Activated naive CD4-positive, alpha-beta T cell treated with Interleukin-2 at 50 U/mL for 16 hours (primary cell): ENCODE measurements at places on chromosomes 13 and 19.

- DNase-seq, result no peak
These were observed 211.9 kb downstream of the TDRD3 start for GRCh38 chr13:60608954-60609353.

DNA sequence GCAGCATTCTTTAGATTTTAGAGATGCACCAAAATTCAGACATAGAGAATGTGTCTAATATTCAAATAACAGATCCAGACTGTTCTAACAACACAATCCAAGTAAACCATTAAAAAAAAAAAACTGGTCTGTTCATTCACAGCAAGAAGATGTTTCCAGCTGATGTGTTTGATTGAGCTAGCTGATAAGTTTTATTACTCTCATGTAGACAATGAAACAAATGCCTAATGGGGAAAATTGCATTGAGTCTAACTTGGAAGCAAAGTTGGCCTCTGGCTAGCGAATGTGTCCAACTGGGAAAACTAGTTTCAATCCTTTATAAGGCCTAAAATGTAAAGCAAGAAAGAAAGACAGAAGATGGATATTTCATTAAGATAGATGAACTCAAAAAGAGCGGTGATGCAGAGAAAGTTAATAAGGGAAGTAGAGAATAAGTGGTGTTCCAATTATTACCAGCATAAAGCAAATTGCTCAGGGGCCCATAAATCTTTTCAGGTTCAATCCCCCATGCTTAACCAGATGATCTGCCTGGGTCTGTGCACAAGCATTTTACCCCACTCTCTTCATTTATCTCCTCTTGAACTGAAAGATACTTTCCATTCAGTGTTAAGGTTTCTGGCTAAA, 54.2 kb downstream of the PCDH9 start:
- no peak for DNase-seq

DNA sequence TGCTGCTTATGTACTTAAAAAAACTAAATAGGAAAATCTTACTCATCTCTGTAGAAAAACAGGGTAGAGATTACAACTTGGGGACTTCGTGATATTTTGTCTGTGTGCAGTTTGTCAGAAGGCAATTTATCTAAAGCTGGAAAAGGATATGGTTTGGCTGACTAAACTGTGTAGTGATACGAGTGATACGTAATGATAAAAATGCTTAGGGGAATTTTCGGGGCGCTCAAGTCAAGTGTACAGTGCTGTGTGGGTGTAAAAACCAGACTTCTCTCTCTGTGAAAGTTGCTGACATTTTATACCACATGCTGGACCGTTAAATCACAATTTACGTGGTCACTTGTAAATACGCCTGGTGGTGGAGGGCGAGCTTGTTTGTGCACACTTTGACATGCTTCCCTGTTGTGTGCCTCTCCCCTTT, 221.7 kb downstream of the KCNRG start:
- DNase-seq, result peak; percentile 45

GRCh38 chr13:101346942-101347728, 69.2 kb downstream of the NALCN start:
- no peak for DNase-seq

DNA sequence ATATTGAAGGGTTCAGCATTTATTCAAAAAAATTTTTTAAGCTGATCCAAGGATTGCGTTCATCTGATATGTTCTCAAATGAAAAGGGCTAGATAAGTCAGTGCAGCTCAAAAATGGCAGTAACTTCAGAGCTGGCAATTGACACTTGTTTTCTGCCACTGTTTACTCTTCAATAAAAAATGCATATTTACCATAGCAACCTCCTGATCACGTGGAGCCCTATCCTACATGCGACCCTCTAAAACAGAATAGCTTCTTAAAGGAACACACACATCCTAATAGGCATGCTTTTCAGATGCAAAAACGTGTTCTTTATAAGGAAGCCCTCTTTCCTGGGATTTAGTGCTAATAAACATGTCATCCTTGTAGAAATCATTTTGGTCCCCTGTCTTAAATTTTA, 150.2 kb downstream of the ZNF536 start:
- no peak for DNase-seq

DNA sequence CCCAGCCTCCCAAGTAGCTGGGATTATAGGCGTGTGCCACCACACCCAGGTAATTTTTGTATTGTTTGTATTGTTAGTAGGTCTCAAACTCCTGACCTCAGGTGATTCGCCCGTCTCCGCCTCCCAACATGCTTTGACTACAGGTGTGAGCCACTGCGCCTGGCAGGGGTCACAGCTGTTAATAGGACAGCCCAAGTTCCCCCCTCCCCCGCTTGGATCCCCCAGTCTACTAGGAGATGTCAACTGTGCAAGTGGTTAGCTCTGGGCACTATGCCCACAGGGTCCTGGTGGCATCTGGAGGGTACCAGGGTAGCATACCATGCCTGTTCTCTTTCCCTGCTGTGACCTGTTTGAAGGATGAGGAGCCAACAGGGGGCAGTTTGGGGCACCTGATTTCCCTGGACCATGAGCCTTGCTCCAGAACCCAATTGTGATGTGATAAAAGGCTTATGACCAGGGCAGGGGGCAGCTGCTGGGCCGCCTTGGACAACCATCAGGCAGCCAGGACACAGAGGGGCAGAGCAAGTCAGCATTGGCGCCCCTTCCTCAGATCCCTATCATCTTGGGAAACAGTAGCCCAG, at the start of gene TSPAN16:
Gene TSPAN16, plus strand, starts transcription at position 496 of the 581 bp plus-strand sequence. CDS start 138 bp downstream, outside the sequence.
- no peak for DNase-seq

DNA sequence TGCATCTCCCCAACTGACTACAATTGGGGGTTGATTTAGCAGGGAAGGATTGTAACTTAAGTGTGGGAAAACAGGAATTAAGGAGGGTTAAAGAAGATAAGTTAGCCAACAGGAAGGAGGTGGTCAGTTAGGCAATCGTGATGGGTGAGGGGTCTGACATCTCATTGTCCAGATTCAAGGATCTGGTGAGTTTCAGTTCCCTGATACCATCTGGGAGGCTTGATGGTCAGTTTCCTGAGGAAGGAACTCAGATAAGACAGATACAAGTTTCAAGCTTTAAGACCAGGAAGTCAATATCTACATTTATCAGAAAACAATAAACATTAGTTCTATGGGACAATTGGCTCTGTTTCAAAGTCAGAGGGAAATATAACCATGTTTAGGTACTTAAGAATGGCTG, 601.8 kb downstream of the SLITRK6 start:
- DNase-seq, result no peak

GRCh38 chr13:33426131-33426530, 140.6 kb upstream of the STARD13 start:
- DNase-seq, result no peak

DNA sequence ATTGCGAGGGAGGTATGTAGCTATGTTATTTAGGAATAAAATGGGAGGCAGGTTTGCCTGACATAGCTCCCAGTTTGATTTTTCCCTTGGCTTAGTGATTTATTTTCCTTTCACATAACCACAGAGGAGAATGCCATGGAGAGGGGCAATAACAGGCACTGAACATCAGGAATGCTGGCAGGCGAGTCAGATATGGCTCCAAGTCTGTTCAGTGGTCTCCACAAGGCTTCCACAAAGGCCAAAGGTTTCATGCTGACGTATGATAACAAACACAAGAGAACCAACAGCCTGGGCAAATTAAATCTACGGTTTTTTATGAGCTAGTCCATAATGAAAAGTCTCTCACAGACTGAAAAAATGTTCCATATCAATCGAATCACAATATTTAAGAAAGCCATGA, 66.7 kb downstream of the SUCLA2 start:
- no peak for DNase-seq

DNA sequence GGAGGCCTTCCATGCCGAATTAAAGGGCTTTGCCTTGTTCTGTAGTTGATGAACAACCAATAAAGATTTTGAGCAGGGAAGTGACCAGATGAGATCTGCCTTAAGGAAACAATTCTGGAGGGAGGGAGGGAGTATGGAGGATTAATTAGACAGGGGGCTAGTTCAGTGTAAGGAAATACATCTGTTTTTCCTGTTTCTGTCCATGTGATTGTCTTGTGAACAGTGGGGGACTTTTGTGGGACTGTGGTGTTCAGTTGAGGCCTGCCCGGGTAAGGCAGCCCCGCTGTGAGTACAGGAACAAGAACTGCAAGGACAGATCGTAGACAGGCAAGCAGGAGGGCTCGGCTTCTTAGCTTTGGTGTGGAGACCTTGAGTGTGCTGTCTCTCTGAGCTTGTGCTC, 59.0 kb downstream of the DGKH start:
- DNase-seq, result no peak

- DNase-seq, result no peak
These were observed 3.0 kb downstream of the CERS4 start for GRCh38 chr19:8212212-8212611.

- no peak for DNase-seq
These were observed 881.9 kb downstream of the SLITRK6 start for GRCh38 chr13:84917252-84917878.

DNA sequence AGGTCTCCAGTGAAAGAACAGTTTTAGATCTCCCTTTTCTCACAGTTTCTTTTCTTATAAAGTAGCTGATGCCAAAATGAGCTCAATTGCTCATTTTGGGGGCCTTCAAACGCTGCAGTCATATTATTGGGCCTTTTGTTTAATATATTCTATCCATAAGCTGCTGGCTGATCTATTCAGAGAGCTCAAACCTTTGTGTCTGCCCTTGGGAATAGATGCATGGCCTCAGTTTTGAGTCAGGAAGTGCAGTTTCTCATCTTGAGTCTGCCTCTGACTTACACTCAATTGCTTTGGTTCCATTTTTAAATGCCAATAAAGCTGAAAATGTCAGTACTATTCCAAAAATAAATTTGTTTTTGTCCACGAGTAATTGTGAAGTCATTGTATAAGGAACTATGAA, 468.9 kb downstream of the KLF12 start:
- no peak for DNase-seq

DNA sequence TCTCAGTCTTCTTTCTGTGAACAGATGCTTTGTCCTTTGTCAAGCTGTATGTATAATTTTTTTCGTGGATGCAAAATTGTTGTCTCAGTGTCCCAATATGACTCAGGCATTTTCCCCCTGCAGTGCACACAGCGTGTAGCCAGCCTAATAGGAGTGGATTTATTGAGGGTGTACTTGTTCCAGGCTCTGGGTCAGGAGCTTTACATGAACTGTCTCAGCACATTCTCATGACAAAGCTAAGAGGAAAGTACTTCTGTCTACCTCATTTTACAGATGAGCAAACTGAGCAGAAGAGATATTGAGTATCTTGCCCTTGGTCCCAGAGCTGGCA, 50.8 kb downstream of the STK24 start:
- no peak for DNase-seq

GRCh38 chr13:102721800-102722231, 27.0 kb upstream of the METTL21C start:
- DNase-seq, result no peak

DNA sequence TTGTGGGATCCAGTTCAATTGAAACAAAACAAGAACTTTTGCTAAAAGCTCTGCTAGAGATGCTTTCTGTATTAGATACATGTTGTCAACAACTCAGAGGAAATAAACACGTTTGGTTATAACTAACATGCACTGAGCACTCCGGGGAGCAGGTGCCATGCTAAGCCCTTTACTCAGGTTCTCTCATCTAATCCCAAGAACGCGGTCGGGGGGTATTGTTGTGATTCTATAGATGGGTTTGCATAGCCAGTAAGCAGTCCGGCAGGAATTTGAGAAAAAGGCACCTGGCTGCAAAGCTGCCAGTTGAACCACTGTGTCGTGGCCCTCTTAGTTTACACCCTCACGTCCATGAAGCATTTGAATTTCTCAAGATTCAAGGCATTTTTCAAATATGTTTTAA, 24.3 kb upstream of the SPACA7 start:
- no peak for DNase-seq

GRCh38 chr19:23321953-23322549, 71.9 kb upstream of the ZNF724 start:
- DNase-seq, result no peak

DNA sequence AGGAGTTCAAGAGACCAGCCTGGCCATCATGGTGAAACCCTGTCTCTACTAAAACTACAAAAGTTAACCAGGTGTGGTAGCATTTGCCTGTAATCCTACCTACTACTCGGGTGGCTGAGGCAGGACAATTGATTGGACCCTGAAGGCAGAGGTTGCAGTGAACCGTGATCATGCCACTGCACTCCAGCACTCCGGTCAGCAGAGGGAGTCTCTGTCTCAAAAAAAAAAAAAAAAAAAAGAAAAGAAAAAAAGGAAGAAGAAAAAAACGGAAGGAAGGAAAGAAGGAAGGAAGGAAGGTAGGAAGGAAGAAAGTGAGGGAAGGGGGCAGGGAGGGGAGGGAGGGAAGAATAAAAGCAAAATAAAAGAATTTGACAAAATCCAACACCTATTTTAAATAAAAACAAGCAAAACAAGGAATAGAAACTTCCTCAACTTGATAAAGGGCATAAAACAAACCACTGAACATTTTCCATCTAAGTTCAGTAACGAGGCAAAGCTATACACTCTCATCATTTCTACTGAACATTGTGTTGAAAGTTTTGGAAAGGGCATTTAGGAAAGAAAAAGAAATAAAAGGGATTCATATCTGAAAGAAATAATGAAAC, 411.6 kb upstream of the SLITRK5 start:
- no peak for DNase-seq

DNA sequence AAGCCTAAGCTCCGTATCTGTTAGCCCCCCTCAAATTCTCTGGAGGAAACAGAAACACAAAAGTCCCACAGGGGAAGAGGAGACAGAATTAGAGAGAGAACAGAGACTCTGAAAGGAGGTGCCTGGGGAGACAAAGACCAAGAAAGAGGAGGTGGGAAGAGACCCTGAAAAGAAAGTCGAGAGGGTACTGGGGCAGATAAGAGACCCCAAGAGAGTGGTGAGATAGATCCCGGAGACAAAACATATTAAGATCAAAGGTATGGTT, 915 bp upstream of the GRWD1 start:
- no peak for DNase-seq

- no peak for DNase-seq
These were observed 32.2 kb downstream of the FRY start for GRCh38 chr13:32063619-32064233.

DNA sequence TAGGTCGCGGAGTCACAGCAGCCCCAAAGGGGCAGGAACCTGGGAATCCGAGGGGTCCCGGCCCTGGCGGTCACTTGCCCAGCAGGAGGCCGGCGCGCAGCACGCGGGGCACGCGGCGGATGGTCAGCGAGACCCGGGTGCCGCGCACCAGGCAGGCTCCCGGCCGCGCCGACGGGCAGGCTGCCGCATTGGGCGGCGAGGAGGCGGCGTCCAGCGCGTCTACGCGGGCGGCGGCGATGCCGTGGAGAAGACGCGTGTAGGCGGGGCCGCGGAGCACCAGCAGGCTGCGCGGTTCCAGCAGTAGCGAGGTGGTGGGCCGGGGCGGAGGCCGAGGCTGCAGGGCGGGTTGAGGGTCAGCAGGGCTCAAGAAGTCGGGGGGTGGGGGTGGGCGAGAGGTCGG, 607 bp upstream of the SYNE4 start:
- peak; percentile 57 for DNase-seq

GRCh38 chr13:111404746-111405145, 84.3 kb downstream of the TEX29 start:
- no peak for DNase-seq

DNA sequence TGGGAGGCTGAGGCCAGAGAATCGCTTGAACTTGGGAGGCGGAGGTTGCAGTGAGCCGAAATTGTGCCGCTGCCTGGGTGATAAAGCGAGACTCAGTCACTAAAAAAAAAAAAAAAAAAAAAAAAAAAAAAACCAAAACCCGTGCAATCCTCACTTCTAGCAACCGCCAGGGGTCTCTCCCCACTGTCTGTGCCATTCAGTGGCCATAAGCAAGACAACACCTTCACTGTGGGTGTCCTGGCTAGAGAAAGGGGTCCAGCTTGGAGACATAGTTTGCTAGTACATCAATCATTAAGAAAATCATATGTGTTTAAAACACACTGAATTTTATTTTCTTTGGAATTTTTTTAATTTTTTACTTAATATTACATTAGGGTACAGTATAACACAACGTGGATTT, 68.2 kb downstream of the RASL11A start:
- no peak for DNase-seq
